Left renal pelvis (tissue), 4 donors: ENCODE measurements at places on chromosomes 11 and 22. TPM values are rescaled to one million over a fixed set of nuclear protein-coding genes. Genes with fewer than 3 reads are reported as not detected.

- DNase-seq = no peak
Measured at GRCh38 chr22:44181033-44181911, 547 bp downstream of the PARVG start.

Gene FAM111B
- 13.9 TPM for polyA plus RNA-seq

DNA sequence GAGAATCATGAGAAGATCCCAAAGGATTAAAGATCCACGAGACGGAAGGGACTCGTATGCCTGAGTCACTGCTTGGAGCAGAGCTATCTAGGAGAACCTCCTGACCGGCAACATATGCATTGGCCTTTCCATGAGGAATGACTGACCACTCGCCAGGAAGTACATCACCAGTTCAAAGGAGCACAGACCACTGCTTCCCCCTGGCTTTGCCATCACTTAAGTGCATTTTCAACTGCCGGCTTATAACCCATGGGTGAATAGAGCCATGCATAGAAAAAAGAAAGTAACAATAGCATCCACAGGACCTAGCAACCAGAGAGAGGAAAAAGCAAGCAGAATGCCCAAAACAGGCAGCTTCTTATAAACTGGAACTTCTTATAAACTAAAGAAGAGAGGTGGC is 98.3 kb upstream of the ZC3H12C start:
- DNase-seq = no peak

- no peak for DNase-seq
Measured at GRCh38 chr22:43007519-43008102, 7.3 kb downstream of the PACSIN2 start.

DNA sequence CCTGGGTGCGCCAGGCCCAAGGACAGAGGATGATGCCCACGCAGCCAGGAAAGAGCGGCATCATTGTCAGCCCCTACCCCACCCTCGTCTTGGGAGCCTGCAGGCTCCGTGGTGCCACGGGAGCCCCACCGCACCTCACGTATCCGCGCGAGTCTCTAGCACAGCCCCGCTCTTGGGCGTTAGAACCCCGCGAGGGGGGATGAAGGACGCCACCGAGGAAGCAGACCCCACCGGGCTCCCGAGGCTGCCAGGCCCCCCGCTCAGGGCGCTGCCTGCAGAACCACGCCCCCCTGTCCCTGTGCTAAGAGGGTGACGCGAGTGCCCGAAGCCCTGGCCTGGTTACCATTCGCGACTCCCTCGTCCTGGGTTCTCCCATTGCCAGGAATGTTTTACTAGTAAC is 52.3 kb upstream of the MS4A8 start:
- DNase-seq = no peak
